Amniotic epithelial cell (primary cell): ENCODE measurements at places on chromosomes 6 and 20.

DNA sequence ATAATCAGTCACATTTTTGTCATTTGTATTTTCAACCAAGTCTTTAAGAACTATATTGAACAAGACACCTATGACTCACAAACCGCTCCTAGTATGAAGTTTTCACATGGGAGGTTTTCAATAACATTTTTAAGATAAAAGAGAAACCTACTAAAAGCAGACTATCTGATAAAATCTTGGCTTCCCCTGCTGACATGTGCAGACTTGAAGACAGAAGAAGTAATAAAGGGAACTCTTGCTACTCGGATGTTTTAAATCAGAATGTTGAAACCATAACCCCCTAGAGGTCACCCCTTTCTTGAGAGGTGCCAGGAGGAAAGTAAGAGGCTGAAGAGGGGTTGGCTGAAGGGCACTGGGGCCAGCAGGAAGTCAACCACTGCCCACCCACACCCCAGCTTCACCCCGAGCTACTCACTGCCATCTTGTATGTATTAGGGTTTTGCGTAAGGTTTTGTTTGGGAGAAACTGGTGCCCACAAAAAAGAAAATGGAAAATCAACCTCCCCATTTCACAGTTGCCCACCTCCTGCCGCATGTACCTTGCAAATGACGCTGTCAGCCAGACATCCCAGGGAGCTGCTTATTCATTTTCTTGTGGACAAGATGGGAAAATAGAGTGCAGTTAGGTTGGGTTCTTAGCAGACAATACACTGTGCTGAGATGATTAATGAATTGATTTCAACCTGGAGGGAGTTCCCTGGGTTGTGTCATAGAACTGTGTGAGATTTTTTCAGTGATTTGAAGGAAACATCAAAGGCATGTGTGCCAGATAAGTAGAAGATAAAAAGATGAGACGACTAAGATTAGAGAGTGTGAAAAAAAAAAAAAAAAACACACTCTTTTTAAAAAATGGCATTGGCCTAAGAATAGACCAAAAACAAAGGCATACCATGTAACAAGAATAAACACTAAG lies 83.2 kb upstream of the TAB2 start:
- peak; percentile 58 for DNase-seq

DNA sequence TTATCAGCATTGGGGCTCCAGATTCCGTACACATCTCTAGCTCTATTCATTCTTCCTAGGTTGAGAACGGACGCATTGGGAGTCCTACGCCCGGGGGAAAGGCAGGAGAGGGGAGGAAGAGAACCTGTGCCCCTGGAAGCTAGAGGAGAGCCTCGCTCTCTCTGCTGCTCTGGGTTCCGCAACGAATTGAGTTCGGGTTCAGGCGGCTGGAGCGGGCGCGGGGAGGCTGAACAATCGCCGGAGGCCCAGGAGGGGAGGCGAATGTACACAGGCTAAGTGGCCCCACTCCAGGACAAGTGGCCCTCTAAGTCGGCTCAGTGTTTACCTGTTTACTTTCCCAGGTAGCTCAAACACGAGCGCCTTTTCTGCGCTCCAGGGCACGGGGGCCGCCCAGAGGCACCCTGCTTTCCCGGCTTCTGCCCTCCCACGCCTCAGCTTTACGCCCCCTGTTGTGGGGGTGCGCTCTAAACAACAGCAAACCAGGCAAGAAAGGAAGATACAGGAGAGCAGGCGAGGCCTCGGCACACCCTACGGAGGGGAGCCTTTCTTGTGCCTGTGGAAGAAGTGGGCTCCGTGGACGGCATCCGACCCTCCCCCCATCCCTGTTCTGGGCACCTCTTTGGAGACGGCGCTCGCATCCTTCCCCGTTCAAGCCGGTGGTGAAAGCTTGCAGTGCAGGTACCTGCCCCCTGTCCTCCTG lies 4.6 kb upstream of the NKX2-2 start:
- DNase-seq, result no peak

- peak; percentile 89 for DNase-seq
Observed at GRCh38 chr6:25014791-25015560, 79.2 kb upstream of the RIPOR2 start.

GRCh38 chr20:48325656-48326433 lies 502.0 kb downstream of the PREX1 start:
- no peak for DNase-seq

DNA sequence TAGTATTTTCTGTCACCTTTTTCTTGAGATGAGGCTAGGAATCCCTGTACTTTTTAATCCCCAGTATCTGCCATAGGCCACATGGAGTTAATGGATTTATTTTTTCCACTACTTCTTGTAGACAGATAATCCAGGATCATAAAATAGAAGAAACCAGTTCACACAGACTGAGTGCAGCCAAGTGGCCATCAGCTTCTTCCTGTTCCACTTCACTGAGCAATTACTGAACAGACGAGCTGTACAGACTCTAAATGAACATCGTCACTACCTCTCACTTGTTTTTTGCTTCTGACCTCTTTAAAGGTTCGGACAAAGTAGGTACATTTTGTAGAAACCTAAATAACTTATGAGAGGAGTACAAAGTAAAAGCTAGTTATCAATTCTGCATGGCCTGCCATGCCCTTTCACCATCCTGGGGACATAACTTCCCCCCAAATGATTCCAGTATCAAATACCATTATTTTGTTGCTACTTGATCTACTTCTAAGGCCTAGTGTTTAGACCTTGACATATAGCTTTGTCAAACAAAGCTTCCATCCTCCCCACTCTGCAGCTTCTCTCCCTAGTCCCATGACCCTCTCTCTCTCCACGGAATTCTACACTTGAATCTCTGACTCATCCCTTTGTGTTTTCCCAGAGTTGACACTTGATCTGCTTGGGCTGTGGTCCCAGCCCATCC lies 34.4 kb upstream of the ARHGAP18 start:
- DNase-seq, result peak; percentile 82

DNA sequence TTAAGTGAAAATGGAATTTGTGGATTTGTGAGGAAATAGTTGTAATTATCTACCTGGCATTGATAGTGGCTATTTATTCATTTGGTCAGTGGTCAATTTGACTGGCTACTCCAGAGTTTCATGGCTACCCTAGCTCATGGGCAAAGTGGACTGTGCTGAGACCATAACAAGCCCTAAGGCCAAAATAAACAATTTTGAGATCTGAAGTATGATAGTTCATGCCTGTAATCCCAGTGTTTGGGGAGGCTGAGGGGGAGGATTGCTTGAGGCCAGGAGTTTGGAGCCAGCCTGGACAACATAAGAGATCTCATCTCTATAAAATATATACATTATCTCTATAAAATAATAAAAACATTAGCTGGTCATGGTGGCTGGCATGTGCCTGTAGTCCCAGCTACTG lies 311.7 kb downstream of the HIVEP2 start:
- DNase-seq, result no peak

DNA sequence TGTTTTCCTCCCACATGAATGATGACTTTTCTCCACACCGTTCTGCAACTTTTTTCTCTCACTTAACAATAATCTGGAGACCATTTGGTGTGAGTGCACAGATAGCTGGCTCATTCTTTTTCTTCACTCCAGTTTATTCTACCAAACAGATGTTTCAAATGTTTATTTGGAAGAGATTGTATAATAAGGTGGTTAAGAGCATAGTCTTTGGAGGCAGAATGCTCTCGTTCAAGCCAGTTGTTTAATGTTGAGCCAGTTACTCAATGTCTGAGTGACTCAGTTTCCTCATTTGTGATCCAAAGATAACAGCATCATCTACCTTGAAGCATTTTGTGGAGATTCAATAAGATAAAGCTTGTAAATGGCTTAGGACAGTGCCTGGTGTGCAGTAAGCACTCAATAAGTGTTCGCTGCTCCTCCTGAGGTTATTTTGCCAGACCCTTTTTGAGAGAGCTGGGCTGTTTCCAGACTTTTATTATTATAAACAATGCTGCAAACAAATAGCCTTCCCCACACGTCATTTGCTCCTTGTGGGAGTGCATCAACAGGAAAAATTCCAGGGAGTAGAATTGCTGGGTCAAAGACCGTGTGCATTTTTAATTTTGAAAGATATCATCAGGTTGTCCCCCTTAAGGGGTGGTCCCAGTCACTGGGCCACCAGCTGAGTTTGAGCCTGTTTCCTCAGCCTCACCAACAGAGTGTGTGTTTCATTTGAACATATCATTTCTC lies 70.6 kb downstream of the VEGFA start:
- peak; percentile 57 for DNase-seq

DNA sequence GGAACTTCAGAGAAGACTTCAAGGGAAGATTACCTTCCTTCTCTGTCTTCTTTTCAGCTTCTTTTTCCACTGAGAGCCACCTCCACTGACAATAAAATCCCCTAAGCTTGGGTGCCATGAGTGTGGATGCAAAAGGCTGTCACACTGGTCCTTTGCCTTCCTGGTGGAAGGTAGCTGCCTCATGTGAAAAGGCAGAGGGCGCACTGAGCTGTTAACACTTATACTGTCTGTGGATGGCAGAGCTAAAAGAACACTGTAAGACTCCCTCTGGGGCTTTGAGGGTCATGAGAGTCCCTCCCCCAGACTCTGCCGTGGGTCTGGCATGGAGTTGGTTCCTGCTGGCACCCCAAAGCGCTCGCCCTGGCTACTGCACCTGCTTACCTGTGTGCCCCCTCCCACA lies 536.7 kb upstream of the IMPG1 start:
- no peak for DNase-seq
